Kasumi-1 (cell line): ENCODE measurements at places on chromosomes 5 and 9.

- no peak for DNase-seq
Measured at GRCh38 chr5:181241393-181241975, 2.2 kb downstream of the RACK1 start.

DNA sequence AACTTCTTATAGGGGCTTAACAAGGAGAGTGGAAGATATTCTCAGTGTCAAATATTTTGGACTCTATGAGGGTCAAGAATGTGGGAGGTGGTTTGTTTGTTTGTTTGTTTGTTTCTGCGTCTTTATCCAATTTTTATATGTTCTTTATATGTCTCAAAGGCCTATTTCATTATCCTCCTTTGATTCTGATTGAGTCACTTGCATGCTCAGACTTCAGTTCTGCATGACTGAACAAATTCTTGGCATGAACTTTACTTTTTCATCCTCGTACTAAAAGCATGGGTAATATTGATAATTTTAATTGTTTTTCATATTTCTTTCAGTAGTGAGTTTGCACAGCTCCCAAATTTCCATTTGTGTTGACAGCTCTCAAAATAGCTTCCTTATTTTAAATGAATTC, 19.2 kb upstream of the ERBIN start:
- DNase-seq = no peak

DNA sequence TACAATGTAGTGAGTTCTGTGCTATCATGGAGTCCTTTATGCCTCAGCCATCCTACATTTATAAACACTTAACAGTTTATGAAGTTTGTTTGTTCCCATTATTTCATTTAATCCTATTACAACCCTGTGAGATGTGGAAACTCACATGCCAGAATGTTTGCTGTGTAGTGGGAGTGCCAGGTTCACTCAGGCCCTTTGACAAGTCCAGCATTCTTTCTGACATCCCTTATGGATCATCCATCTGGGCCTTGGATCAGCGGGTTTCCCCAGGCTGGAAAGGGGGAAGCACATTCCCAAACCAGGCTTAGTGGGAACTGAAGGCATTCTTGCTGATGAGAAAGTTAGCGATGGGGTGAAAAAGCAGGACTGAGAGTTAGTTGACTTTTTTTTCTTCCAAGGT, 128.1 kb upstream of the OTULINL start:
- DNase-seq = no peak

- DNase-seq = peak; percentile 1
Measured at GRCh38 chr9:113630386-113631136, 167.0 kb downstream of the RGS3 start.

DNA sequence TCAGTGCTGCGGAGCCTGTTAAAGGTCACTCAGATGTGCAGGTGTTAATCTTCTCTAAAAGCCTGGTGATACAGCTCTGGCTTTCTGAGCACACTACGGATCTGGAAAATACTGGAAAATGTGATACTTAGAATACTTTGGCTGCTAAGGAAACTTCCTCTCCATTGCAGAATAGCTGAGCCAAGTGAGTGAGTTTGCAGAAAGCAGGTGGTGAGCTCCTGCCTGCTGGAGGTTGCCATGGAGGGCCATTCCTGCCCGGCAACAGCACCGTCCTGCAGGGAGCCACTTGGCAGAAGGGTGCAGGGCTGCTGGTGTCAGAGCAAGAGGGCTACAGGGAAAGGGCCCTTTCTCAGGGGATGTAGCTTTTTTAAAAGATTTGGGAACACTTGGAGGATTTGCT, 40.7 kb downstream of the SECISBP2 start:
- no peak for DNase-seq

- no peak for DNase-seq
Measured at GRCh38 chr5:126445502-126446174, 22.4 kb downstream of the GRAMD2B start.

DNA sequence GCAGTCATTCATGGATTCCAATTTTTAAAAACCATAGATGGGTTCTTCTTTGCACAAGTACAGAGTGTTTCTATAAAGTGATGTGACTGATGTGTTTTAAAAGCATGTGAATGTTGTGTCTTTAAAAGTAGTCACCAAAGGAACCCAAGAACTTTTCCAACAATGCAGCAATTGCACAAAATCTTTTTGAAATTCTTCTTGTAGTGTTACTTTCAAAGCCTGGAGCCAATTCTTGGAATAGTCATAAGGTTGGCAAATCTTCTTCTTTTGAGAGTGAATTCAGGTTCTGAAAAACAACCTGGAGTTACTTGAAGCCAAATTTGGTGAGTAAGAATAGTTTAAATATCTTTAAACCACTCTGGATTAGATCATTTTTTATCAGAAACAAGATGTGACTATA, 10.5 kb downstream of the GRAMD2B start:
- no peak for DNase-seq

GRCh38 chr9:88005240-88005639, 30.9 kb upstream of the CDK20 start:
- no peak for DNase-seq

- DNase-seq = no peak
Measured at GRCh38 chr5:98767581-98767980, 5.9 kb upstream of the RGMB start.

- DNase-seq = no peak
Measured at GRCh38 chr9:136617746-136618579, 44.8 kb upstream of the EGFL7 start.

GRCh38 chr5:72749362-72749997, 67.0 kb upstream of the TNPO1 start:
- DNase-seq = no peak

DNA sequence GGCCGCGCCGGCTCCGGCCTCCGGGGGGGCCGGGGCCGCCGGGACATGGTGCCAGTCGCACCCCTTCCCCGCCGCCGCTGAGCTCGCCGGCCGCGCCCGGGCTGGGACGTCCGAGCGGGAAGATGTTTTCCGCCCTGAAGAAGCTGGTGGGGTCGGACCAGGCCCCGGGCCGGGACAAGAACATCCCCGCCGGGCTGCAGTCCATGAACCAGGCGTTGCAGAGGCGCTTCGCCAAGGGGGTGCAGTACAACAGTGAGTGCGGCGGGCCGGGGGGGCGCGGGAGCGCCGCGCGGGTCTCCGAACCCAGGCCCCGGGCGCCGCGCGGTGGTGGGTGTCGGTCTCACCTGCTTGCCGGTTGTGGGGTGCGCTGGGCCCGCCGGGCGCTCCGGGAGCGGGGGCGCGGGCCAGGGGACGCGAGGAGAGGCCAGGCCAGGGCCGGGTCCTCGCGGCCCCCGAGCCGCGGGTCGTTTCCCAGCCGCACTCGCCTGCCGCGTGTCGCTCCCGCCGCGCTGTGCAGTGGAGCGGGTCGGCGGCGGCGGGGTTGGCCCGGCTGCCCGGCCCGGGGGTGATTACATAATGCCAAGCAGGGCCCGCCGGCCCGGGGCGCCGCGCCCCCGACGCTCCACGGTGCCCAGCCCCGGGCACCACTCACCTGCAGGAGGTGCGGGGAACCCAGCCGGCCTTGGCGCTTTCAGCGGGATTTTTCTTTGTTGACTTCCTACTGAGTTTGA, 492 bp downstream of the RABL6 start:
- no peak for DNase-seq

GRCh38 chr5:59178071-59178470, 595.2 kb downstream of the RAB3C start:
- DNase-seq = no peak

DNA sequence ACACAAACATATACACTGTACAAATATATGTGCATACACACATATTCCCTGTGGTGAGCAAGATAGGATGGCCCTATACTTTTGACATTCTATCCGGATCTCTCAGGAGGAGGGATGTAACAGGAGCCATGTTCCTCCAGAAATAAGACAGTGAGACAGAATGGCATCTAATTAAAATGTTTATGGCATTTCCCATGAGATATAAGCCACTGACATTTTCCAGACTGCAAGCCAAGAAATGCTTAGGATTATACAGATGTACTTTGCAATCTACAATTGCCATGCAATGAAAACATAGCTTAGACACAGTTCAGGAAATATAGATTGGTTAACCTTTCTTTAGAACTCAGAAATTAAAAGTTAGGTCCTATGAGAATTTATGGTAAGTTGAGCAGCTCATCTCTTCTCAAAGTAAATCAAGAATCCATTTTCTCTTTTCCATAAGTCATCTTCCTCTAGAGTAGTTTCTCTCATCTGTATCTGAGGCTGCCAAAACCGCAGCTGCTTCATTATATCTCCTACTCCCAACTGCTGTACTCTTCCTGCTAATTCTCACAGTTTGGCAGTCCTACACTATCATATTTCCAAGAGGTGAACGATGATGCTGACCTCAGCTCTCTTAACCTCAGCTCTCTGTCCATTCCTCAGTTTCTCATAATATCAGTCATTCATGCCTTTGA, 1719.1 kb downstream of the MAT2B start:
- DNase-seq = no peak

DNA sequence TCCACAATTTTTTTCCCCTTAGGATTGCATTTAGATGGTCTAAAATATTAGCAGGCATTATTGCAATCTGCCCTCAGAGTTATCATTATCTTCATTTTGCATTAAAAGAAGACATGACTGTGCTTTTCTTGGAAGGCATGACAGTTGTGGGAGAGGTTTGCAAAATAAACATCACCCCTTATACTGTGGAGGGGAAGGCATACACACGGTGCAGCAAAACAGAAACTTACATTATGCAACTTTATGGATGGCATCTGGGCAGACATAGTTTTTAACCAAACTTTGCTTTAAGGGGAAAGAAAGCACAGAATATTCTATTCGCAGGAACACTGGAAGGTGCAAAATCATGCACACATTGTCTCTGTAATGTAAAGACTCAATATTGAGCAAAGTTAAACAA, 505.8 kb upstream of the ADAMTS16 start:
- no peak for DNase-seq

- no peak for DNase-seq
Measured at GRCh38 chr5:113367586-113367985, 67.2 kb downstream of the TSSK1B start.

GRCh38 chr5:169798438-169798837, 161.4 kb downstream of the DOCK2 start:
- DNase-seq = no peak

GRCh38 chr9:121598167-121598964, 53.1 kb upstream of the DAB2IP start:
- DNase-seq = no peak

DNA sequence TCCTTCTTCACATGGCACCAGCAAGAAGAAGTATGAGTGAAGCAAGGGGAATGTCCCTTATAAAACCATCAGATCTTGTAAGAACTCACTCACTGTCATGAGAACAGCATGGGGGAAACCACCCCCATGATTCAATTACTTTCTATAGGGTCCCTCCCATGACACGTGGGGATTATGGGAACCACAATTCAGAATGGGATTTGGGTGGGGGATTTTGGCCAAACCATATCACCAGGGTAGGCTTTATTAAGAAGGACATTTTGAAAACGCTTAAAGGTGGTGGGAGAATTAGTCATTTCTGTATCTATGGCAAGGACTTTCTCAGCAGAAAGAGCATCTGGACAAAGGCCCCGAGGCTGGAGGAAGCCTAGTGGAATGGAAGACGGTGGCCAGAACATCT, 100.2 kb upstream of the ADAMTS16 start:
- no peak for DNase-seq

DNA sequence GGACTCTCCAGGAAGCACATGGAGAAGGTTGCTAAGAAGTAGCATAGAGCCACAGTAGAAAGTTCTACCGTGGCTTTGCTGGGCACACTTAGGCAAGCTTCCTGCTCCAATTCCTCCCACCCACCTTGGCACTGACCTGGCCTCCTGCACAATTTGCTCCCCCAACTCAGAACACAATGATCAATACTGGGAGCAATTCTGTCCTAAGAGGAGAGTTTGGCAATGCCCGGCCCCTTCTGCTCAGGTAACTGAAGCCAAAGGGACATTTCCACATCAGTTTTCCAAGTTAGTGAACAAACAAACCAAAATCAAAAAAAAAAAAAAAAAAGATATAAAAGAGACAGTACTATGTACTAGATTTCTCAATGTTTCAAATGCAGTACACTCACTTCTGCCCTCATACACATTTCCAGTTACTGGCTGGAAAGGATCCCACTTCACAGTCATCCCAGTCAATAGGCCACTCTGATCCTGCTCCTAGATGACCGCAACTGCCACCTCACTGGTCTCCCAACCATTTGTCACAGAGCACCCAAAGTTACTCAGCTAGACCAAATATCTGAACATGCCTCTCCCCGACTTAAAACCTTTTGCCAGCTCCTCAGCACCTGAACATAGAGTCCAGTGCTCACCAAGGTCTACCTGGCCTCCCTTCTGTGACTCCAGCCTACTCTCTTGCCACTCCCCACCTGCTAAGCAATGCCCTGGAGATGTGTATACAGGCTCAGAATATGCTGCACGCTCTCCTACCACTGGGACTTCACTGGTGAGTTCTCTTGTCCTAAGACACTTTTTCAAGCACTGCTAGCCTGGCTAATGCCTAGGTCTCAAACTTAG, 21.3 kb downstream of the ABCA1 start:
- no peak for DNase-seq

- no peak for DNase-seq
Measured at GRCh38 chr9:16602494-16602893, 268.0 kb downstream of the BNC2 start.

GRCh38 chr5:112931473-112931872, 9.4 kb upstream of the REEP5 start:
- DNase-seq = no peak

DNA sequence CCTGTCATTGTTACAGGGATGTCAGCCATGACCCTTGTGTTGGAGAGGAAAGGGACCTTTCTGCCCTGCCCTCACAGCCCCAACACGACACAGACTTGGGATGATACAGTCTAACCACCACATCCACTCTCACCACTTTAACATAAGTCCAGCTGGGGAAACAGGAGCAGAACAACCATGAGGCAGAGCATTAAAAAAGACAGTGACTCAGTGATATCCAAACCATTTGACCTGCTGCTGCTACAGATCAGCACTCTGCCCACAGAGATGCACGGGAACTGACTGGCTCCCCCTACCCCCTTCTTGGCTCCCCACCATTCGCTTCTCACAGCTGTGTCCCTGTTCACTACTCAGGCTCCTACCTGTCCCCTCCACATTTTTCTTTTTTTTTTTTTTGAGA, 458.6 kb downstream of the ZNF608 start:
- DNase-seq = no peak

- no peak for DNase-seq
Measured at GRCh38 chr9:21754741-21755140, 47.7 kb upstream of the MTAP start.

DNA sequence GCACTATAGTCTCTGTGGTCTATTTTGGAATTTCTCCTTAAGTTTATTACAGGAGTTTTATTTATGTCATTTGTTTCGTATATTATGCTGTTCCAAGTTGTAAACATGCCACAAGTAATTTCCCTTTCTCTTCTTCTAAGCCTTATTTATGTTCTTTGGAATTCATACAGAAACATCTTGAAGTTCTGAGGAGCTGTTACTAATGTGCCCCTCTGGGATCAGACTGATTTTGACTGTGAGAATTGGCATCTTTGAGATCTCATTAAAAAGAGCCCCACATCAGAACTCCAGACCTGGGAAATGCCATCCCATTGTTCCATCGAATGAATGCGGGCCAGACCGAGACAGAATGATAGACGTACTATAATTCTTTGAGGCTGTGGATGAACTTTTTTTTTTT, 138.8 kb upstream of the CD180 start:
- DNase-seq = no peak

DNA sequence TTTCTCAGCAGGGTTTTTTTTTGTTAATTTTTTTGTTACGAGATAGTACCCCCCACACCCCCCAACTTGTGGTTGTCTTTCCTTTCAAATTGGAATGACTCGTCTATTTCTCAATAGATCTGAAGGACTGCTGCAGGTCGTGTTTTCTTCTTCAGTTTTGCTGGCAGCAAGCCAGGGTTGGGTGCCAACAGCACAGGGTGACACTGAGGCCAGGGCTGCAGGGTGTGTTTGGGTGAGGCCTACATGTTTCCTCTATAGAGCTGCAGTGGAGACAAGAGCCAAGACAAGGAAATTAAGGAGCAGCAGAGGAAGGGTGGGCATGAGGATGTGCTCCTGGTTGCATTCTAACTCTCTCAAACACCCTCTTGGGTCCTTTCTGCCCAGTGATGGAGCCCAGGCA, 52.2 kb downstream of the NXNL2 start:
- no peak for DNase-seq
